ENCODE measurements at places on chromosomes 13 and 19.

GRCh38 chr19:45280471-45280961 is 29.4 kb downstream of the MARK4 start:
- no peak for DNase-seq

DNA sequence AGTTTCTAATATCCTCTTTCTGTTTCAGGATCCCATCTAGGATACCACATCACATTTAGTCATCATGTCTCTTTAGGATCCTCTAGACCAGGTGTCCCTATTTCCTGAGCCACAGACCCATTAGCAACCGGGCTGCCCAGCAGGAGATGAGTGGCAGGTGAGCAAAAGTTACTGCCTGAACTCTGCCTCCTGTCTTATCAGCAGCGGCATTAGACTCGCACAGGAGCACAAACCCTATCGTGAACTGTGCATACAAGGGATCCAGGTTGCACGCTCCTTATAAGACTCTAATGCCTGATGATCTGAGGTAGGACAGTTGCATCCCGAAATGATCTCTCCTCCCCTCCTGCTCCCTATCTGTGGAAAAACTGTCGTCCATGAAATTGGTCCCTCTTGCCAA is 7.8 kb upstream of the CEBPG start:
- DNase-seq = no peak

GRCh38 chr19:16829010-16829821 is at the start of gene SIN3B:
TSS of gene SIN3B (plus strand) at chr19:16829398. CDS start at chr19:16829421, 23 bp downstream.
- peak; percentile 94 for DNase-seq

DNA sequence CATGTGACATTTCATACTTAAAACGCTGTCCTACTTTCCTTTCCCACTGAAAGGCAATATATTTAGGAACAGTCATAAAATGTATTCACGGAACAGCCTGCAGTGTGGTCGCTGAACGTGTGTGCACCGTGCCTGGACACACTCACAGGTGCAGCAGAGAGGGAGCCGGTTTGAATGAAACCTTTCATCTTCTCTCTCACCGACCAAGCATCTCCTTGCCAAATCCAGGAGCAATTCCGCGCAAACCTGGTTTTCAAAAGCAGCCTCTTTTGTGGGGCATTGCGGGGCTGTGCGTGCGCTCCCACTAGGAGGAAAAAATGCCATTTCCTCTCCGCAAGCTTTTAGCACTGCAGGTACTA is 1.0 kb downstream of the DCLK1 start:
- DNase-seq = no peak

DNA sequence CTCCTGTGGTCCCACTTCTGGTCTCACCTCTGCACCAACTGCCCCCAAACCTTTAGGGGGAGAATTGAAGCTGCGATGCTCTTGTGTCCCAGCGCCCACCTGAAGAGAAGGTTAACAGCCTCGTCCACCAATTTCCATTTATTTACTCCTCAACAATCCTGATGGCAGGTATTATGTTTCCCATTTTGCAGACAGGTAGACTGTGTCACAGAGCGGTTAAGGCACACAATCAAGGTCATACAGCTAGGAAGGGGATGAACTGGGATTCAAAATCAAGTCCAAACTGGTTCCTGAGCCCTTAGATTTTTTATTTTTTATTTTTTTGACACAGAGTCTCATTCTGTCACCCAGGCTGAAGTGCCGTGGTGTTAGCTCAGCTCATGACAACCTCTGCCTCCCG is 6.2 kb downstream of the DNASE2 start:
- no peak for DNase-seq

DNA sequence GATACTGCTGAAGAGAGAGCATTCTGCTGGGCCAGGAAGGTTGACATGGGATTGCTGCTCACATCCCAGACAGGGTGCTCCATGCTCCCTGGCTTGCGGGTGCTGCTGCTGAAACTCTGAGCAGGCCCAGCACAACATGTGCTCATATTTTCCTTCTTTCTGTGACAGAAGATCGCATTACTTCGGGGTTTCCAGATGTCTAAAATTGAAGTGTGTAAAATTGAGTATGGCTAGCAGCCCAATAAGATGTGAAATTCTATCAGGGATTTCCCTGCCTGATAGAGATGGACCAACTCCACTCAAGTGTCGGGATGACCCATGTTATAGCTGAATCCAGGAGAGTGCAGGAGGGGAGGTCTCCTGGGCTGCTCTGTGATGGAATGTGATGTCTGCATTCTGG is 55.6 kb upstream of the KL start:
- no peak for DNase-seq

DNA sequence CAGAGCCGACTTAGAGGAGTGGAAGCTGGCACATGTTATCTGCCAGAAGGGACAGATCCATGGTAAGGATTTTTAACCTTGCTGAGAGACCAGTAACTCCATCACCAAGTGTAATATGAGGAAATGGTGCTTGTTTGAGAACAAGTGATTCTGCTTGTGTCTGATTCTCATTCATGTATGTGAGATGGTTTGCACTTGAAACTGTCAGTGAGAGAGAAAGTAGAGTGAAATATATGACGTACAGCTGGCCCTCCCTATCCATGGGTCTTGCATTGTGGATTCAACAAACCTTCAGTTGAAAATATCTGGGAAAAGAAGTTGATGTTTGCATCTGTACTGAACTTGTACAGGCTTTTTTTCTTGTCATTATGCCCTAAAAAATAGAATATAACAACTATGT is 2.0 kb upstream of the ZNF461 start:
- DNase-seq = no peak

- DNase-seq = no peak
Measured at GRCh38 chr13:92158346-92158745, 759.9 kb downstream of the GPC5 start.

DNA sequence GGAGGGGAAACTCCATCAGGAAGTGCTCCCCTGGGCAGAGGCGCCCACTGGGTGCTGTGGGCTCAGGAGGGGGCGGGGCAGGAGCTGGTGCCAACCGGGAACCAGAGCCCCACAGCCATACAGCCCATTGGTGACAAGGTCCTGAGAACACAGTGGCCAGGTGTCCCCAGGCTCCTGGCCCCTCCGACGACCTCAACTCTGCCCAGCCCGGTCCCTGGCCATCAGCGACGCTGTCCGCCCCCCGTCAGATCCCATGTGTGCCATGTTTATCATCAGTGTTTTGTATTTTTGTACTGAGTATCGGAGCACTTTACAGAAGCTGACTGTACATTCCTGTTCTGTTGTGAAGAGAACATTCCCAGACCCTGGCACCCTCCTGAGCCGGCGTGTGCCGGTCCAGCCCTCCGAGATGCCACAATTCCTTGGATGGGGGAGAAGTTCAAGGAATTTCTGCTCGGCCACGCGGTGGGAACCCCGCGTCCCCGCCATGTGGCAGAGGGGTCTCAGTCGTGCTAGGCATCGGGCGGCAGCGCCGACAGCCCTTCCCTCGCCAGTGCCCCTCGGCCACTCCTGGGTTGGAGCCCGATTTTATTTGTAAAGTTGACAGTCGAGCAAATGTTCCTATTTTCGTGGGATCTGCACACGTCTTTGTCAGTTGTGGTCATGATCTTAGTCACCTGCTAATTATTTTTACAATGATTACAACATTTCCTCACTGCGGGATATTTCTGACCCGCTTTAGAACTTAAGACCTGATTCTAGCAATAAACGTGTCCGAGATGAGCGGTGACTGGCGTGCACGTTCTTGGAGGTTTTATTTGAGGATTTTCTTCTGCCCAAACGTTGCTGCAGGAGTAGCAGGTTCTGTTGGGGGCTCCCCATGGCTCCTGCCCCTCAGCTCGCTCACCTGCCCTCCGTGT is 16.9 kb downstream of the PEX11G start:
- DNase-seq = no peak

GRCh38 chr19:32240316-32240715 is 105.1 kb upstream of the ZNF507 start:
- no peak for DNase-seq

- peak; percentile 71 for DNase-seq
Measured at GRCh38 chr19:13262450-13262849, 112.2 kb downstream of the IER2 start.

DNA sequence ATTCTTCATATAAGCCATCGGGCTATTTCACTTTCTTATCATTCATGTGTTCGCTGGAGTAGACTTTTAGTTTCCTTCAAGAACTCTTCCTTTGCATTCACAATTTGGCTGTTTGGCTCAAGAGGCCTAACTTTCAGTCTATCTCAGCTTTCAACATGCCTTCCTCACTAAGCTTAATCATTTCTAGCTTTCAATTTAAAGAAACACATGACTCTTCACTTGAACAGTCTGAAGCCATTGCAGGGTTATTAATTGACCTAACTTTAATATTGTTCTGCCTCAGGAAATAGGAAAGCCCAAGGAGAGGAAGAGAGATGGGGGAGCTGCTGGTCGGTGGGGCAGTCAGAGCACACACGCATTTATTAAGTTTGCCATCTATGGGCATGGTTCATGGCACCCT is 158.1 kb downstream of the SUCLA2 start:
- DNase-seq = no peak

- no peak for DNase-seq
Measured at GRCh38 chr13:48502601-48503319, 30.1 kb downstream of the RCBTB2 start.

- no peak for DNase-seq
Measured at GRCh38 chr13:85194482-85194881, 604.7 kb downstream of the SLITRK6 start.

DNA sequence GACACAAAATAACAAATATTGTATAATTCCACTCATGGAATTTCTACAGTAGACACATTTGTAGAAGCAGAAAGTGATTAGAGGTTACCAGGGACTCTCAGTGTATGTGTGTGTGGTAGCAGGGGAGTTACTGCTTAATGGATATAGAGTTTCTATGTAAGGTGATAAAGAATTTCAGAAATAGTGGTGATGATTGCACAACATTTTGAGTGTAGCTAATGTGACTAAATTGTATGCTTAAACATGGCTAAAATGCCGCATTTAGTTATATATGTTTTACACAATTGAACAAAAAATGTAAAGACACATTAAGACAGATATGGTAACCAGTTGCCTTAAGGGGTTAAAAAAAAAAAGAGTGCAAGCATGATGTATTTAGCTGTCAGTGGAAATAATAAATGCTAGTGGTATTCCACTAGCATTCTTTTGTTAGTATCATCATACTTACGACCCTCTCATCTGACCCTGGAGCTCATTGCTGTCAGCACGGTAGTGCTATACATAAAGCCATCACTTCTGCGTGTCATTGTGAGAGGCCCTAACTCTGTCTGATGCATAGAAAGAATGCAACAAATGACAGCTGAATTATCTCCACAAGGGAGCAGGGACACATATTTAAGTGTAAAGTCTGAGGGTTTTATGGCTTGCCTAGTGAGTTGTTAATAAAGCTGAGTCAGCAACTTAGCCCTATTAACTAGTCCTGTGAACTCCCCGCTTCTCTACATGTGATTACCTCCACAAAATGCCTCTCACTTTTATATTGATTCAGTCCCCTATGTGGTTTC is 134.1 kb upstream of the RXFP2 start:
- DNase-seq = no peak

DNA sequence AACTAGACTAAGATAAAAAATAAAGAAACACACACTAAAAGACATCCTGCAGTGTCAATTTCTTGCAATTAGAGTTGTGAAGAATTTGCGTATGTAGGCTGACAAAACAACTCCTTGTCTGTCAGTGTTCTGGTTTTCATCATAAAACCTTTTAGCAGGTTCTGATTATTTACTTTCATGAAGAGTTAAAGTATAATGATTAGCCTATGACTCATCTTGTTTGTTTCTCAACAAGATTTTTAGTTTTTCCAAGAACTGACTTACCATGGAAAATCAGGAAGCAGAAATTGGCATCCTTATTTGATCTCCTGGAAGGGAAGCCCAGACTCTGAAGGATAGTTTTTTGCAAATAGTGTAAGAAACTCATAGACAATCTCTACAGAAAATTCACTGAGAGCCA is 848.7 kb upstream of the PCDH9 start:
- no peak for DNase-seq

DNA sequence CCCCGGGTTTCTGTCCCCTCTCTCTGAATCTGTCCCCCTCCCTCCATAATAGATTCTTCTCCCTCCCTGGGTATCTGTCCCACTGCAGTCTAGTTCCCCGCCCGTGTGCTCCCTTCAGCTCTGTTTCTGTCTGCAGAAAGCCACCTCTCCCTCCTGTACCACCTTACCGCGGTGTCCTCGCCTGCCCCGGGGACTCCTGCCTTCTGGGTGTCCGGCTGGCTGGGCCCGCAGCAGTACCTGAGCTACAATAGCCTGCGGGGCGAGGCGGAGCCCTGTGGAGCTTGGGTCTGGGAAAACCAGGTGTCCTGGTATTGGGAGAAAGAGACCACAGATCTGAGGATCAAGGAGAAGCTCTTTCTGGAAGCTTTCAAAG is 1.3 kb downstream of the FCGRT start:
- DNase-seq = no peak

DNA sequence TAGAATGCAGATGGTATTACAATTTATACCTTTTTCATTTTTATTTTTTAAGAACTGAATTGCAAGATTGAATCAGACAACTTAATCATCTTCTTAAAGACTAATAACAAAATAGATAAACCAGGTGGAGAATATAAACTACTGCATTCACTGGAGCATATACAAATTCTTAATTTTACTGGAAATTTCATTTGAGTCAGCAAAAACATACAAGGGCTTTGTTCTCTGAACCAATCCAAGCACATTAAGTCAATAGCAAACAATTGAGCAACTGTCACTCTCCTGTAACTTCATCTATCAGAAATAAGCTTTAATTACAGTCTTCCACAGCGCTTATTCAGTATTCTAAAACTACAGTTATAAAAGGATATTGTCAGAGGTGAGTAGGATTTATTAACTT is 167.4 kb upstream of the OBI1 start:
- no peak for DNase-seq

- DNase-seq = no peak
Measured at GRCh38 chr19:7895565-7895964, 7.3 kb downstream of the LRRC8E start.

DNA sequence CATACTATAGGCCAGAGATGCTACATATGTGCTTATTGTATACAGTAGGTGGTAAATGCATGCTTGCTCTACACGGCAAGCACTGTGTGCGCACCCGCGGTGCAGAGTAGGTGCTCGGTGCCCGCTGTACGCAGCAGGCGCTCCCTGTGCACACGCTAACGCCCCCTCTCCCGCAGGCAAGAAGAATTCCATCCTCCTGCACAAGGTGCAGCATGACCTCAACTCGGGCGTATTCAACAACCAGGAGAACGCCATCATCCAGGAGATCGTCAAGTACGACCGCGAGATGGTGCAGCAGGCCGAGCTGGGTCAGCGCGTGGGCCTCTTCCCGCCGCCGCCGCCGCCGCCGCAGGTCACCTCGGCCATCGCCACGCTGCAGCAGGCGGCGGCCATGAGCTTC is 17.7 kb downstream of the POLRMT start:
- no peak for DNase-seq

DNA sequence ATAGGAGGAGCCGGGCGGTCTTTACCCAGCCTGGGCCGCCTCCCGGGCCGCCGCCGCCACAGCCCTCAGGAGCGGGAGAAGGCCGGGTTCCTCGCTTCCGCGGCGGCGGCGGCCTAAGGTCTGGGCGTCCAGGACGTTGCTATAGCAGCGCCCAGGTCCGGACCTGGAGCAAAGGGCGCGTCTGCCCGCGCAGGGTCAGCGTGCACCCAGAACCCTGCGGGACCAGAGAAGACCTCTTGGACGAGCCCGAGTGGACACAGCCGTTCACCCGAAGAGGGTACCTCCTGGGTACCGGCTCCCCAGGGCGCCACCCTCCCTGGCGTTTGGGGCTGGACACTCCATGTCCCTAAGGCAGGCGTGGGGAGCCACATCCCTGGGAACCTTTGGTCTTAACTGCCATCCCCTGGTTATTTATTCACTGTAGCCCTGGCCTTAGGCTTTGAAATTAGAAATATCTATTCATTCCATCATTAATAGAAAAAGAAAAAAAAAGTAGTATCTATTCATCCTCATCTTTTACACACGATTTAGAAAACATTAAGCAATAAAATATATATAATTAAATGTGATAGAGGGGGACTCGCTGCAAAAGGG is 2.4 kb downstream of the DZIP1 start:
- no peak for DNase-seq

Data from CD4-positive, alpha-beta T cell treated with Interleukin-10 for 1 hour (primary cell).